ENCODE measurements at places on chromosomes 1 and 21.
A peak's percentile ranks its signal among the peaks of the same experiment; 100 is the strongest.

DNA sequence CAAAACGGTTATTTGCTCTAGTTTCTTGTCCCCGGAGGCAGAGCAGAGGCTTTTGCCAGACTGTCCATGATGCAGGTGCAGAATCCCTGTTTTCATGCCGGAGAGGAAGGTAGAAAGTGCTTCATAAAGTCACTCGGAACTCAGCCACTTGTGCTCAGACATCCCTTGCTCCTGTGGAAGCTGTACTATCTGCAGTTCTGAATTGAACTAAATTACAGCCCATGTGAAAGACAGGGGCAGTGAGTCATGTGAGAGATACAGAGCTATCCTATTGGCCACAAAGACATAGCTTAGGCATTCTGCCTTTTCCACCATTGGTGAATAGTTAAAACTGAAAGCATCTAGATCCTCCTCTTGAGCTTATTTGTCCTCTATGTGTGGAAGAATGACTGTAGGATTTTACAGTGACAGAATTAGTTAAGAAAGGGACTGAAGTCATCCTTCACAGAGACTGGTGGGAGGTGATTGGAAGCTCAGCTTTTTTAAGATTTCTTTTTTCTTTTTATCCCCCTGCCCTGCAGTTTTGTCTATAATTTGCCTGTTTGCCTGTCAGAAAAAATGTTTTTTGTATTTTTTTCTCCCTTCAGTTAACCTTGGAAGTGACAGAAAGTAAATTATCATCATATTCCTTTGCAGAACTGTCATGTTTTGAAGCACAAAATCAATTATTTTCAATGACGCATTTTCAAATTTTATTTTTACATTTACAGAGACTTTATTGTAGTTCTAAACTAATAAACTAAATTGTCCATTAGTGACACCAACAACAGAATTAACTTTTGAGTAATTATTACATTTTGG is 298.6 kb downstream of the PTPRC start:
- peak; percentile 1 for DNase-seq

- no peak for DNase-seq
Measured at GRCh38 chr1:77824694-77825093, 45.2 kb downstream of the MIGA1 start.

DNA sequence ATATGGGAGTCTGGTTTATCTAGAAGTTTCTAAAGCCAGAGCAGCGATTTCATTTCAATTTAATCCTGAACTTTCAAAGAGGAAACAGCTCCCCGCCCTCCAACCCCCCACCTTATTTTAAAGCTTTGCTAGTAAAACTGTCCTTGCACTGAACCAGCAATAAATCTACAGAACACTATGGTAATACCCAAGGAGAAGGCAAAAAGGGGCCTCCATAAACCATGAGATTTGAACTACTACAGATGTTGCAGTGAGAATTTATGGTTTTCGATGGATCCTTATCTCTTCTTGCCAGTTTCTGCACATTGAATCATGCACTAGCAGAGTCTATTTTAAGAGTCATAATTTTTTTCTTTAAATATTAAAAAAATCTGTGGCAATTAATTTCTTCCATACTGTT is 64.8 kb upstream of the BEND5 start:
- DNase-seq = no peak

DNA sequence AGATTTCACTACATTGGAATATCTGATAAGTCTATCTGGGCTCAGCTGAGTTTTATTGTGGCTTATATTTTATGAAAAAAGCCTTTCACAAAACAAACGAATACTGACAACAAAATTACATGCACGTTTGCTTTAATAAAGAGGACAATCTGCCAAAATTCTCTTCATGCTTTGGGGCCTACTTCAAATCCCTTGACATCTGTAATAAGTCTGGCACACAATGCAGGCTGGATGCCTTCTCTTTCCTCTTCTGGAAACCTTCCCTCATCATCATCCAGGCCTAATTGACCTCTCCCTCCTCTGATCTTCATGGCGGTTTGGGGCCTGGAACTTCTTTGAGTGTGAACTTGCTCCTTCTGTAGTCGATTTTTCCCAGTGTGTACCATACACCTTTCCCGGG is 70.3 kb downstream of the MAP10 start:
- no peak for DNase-seq

- no peak for DNase-seq
Measured at GRCh38 chr1:4786055-4786454, 131.6 kb downstream of the AJAP1 start.

- DNase-seq = no peak
Measured at GRCh38 chr1:28273216-28273860, 14.0 kb downstream of the SESN2 start.

GRCh38 chr1:30737357-30738039 is 14.1 kb upstream of the MATN1 start:
- no peak for DNase-seq

GRCh38 chr1:67952071-67952470 is 98.4 kb downstream of the DIRAS3 start:
- DNase-seq = no peak

DNA sequence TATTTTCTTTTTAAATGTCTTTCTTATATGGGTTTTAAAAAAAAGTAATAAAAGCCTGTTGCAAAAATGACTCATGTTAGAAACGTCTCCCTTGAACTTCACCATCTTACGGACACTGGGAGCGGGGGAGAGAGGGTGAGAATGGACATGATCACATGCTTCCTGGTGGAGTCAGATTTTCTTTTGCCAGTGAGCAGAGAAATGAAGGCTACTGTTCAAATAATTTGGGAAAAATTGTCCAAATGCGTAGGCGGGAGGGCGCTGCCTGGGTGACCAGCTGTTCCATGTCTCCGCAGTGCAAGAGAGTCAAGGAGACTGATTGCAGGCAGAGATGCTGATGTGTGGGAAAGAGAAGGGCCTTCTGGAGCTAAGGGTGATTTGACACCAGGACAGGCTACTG is 23.1 kb downstream of the EIF2D start:
- no peak for DNase-seq

DNA sequence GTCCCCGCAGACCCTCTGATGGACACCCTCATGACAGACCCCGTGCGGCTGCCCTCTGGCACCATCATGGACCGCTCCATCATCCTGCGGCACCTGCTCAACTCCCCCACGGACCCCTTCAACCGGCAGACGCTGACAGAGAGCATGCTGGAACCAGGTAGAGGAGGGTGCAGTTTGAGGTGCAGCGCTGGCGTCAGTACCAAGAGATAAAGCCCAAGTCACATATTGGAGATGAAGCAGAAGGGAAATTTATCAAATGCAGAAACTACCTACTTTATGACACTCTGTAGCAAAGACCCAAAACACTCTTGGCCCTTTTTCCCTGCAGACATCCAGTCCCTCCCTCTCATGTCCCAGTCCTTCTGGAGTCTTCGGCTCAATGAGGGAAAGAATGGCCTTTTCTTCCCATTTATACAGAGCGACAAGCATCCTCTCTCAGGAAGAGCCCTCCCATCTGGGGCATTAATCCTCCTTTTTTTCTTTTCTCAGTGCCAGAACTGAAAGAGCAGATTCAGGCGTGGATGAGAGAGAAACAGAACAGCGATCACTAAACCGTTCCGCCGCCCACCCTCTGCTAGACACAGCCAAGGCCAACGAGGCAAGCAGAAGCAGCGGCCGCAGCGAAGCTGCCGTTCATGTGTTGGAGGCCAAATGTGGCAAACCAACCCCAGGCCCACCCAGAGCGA is 30.8 kb upstream of the KIF1B start:
- no peak for DNase-seq

DNA sequence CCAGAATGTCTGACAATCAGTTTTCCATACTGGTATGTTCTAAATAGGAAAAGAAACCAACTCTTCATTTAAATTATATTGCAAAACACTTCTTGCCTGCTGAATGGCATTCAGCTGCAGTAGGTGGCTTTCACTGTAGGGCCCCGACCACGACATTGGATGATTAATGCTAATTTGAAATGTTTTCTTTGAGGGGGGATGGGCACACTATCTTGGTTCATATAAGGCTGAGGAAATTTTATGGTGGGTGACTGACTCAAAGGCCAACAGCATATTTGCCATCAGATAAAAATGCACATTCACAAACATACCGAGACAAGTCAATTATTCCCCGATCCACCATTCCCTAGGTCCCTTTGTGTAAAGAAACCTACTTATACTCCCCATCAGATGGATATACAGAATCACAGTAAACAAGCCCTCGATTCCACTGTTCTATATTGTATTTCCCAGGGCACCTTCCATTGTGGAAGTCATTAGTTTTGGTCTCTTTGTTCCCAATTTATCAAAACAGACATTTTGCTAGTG is 464.2 kb upstream of the DAB1 start:
- no peak for DNase-seq

GRCh38 chr1:198798923-198799386 is 160.1 kb downstream of the PTPRC start:
- DNase-seq = no peak

DNA sequence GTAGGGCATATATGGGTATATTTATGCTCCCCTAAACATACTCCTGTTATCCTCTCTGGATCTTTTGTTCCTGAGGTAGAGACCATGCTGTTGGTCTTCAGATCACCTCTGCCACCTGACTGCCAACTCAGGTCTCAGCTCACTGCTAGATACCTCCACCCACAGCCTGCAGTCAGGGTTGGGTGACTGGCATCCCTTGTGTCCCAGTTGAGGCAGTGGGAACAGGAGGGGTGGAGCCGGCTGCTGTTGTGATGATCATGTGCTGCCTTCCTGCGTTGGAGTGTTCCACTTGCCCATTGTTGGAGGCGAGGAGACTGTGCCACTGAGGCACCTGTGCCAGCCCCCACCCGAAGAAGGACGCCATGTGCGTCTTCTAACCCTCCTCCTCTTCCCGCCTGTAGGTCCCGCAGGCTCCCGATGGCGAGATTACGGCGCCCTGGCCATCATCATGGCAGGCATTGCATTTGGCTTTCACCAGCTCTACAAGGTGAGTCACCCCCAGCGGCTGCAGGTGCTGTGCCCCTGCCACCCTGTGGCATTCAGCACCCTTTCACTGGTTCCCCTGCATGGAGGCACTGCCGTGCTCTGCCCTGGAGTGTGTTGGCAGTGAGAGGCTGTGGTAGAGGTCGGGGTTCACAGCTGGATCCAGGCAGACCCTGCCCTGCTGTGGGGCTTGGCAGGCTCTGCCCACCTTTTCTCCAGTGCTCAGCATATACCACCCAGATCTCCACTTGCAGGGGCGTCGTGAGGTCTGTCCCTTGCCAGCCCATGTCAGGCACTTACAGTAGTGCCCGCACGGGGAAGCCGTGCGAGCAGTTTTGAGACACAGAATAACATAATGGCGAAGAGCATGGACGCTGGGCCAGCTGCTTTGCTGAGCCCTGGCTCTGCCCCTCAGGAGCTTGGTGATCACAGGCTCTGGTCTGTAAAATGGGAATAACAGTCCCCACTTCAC is 143.5 kb downstream of the PEX14 start:
- no peak for DNase-seq

DNA sequence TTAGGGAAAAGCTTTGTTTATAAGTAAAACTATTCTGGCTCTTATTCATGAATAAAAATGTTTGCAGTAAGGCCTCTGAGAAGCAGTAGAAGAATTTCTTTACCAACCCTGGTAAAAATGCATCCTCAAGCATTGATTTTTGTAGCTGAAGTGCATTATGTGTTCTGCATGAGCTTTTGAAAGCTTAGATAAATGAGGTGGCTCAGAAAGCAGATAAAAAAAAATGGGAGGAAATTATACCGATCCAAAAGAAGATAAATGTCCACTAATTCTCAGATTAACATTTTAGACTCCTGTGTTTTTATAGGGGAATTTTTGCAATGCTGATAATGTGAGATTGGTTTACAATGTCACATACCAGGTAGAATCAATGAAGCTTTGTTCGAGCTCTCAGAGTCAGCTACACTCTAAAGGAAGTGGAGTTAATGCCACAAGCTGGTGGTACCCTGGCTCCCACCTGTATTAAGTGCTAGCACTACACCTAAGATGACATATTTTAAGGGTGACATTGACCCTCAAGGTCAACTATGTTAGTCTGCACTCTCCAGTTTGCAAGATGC is 85.5 kb upstream of the SELENON start:
- no peak for DNase-seq

DNA sequence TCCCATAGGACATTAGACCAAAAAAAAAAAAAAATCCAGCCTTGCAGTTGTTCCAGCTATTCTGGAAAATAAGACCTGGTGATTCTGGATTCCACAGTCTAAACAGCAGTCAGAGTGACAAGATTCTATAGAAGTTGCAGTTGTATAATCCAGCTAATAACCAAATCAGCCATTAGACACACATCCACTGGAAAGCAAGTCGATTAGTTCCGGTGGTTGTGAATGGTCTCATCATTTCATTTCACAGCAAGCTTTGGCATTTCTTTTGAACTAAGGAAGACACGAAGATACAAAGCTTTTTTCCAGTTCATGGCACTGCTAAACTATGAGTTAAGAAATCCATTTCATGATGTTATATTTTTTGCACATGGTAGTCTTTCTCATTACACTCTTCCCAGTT is 54.4 kb upstream of the FAM89A start:
- DNase-seq = no peak

GRCh38 chr21:31897311-31897710 is 24.5 kb downstream of the HUNK start:
- no peak for DNase-seq

- DNase-seq = no peak
Measured at GRCh38 chr1:44941424-44942324, 44.7 kb downstream of the EIF2B3 start.

DNA sequence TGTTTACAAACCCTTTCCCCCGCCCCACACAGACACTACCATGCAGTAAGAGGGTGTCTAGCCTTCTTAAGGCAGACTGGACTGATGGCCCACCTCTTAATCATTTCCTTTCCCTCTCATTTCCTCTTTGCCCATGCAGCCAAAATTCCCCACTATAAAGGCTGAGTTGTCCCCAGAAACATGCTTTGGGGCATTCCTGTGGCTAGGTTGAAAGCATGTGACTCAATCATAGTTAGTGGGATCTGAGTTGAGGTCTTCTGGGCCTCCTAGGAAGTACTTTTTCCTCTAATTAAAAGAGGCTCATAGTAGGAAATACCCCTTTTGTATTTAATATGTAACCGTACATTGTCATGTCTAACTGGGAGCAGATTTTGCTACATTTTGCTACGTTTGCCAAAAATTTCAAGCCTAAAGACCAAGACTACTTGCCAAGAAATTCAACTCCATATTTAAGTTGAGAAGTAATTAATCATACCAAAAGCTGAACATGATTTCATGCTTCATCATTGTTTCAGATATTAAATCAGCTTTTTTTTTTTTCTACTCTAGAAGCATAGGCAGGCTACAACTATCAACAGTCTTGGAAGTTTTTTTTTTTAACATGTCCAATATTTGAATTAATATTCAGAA is 174.7 kb downstream of the ADGRL4 start:
- no peak for DNase-seq
